Anterior cingulate cortex (tissue), 58 donors: ENCODE measurements at places on chromosomes 13 and 19.

DNA sequence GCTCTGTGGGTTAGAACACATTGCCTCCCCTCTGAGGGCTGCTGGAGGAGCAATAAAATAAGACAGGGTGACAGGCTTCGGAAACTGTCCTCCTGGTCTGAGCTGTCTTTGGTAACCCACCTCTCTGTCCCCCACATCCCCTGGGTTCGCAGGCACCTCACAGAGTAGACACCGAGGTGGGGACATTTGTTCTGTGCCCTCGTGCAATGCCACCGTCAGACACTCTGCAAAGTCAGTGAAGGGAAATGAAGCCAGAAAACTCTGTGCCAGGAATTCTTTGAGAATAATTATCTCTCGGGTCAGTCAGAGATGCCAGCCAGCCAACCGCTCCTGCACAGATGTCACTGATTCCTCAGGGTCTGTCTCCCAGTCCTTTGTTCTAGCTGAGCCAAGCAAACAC is 493.6 kb downstream of the FOXO1 start:
- no peak for DNase-seq

DNA sequence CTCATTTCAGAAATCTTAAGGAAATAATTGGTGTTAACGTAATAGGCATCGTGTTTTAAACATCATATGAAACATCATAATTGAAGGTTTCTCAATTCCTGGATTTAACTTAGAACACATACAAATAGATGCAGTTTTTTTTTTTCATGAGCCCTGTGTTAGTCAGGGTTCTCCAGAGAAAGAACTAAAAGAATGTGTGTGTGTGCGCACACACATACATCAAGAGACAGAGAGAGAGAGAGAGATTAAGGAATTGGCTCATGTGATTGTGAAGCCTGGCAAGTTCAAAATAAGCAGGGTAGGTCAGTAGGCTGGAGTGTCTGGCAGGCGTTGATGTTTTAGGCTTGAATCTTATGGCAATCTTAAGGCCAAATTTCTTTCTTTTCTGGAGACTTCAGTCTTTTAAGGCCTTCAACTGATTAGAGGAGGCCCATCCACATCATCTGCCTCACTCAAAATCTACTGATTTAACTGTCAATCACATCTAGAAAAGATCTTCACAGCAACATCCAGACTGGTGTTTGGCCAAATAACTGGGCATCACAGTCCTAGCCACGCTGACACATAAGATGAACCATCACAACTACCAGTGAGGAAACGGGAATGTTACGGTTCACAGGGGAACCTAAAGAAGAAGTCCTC is 25.2 kb downstream of the SPATA13 start:
- DNase-seq, result no peak

DNA sequence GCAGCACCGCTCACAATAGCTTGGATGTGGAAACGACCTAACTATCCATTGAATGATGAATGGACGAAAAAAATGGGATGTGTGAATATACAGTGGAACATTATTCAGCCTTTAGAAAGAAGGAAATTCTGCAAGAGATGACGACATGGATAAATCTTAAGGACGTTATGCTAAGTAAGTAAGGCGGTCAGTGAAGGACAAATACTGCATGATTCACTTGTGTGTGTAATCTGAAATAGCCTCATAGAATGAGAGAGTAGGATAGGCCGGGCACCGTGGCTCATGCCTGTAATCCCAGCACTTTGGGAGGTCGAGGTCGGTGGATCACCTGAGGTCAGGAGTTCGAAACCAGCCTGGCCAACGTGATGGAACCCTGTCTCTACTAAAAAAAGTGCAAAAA is 25.4 kb upstream of the ZNF766 start:
- DNase-seq, result no peak

DNA sequence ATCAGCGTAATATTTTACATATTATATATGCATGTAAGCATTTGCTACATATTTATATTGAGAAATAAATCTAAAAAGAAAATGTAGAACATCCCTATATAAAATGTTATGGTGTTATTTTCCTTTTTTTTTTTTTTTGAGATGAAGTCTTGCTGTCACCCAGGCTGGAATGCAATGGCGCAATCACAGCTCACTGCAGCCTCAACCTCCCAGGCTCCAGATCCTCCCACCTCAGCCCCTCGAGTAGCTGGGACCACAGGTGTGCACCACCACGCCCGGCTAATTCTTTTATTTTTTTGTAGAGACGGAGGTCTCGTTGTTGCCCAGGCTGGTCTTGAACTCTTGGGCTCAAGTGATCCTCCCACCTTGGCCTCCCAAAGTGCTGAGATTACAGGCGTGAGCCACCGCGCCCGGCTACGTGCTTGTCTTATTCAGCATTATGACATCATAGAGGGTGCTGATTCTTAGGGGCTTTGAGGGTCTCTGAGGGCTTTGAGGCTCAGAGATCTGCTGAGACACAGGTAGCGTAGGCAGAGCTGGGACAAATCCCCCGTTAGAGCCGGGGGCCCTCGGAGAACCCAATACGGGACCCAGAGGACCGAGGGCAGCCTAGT is 101.9 kb downstream of the GADD45B start:
- no peak for DNase-seq

DNA sequence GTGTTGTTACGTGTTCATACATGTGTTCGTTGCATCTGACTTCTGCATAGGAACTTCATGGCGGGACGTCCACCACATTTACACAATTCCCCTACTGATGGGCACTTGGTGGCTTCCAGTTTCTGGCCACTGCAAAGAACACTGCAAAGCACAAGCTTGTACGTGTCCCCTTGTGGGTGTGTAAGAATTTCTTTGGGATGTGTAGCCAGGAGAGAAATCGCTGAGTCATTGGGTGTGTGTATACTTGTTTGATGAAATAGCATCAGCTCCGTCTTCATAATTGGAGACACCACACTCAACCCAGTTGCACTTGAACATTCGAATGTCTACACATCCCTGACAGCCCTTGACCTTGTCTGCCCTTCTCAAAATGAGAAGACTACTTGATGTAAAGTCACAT is 19.2 kb downstream of the KLK5 start:
- no peak for DNase-seq

GRCh38 chr13:76523740-76524340 is 362.4 kb downstream of the KCTD12 start:
- DNase-seq, result no peak

GRCh38 chr19:2665103-2665502 is 37.4 kb downstream of the GNG7 start:
- no peak for DNase-seq

GRCh38 chr13:61086087-61086486 is 329.6 kb downstream of the PCDH20 start:
- no peak for DNase-seq

DNA sequence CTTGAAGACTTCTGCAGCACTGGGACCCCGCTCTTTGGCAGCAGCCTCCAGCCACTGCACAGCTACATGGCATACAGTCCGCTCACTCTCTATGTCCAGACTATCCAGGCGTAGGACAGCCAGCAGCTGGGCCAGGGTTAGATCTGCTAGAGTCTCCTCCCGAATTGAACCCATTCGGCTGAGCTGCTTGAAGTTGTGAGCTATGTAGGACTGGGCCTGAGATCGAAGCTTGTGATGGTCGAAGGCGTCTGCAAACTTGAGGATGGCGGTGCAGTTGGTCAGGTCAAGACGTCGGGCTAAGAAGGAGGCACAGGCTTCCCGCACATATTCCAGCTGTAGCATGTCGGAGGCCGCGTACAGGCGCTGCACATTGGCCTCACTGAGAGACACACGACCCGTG is 900 bp downstream of the KBTBD7 start:
- no peak for DNase-seq

- no peak for DNase-seq
Measured at GRCh38 chr19:38017401-38018151, 110.6 kb downstream of the SIPA1L3 start.

DNA sequence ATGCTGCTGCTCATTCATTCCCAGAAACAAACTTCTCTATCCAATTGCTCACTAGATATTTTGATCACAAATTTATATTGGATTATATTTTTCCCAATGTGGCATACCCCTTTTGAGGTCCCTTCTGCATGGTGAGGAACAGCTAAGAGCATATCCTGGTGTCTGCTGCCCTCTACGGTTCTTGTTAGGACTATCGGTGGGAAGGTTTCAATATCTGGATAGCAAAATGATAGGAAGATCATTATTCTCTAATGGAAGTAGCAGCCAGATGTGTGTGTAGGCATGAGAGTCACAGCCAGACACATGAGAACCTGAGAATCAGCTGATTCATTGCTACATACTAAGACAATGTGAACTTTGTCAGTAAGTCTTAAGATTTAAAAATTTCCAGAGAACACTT is 1422.4 kb upstream of the MIR17HG start:
- DNase-seq, result no peak

GRCh38 chr13:23350009-23350408 is 83.5 kb downstream of the SACS start:
- no peak for DNase-seq

DNA sequence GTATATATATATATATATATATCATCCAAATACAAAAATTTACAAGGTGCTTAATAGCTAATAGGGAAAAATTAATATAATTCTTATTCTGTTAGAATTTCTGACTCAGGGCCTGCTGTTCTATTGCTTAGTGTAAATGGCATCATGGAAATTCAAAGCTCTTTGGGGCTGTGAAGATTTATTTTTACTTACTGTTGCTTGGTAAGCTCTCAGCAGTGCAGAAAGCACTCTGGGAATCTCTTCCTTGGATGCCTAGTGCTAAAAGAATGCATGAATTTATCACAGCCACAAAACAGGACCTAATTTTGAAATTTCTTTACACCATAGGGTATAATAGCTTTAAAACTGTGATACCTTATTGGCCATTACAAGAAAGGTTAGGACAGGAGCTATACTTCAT is 69.3 kb upstream of the SLAIN1 start:
- DNase-seq, result no peak

DNA sequence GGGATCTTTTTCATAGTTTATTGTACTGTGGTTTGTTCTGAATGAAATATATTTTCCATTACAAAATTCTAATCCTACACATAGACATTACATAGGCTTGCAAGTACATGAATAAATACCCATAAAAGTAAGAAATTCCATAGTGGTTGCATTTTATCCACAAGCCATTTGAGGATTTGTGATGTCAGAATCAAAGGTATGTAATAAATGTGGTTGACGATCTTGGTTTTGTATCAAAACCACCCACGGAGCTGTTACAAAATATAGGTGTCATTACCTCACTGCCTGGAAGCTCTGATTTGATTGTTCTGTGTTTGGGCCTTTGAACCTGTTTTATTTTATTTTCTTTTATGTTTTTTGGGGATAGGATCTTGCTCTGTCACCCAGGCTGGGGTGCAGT is 125.1 kb downstream of the NALCN start:
- no peak for DNase-seq

GRCh38 chr19:51368366-51369282 is at the start of gene CLDND2:
Gene CLDND2, minus strand, starts transcription at chr19:51369003. Its CDS starts 426 bp downstream, at chr19:51368577.
- no peak for DNase-seq

DNA sequence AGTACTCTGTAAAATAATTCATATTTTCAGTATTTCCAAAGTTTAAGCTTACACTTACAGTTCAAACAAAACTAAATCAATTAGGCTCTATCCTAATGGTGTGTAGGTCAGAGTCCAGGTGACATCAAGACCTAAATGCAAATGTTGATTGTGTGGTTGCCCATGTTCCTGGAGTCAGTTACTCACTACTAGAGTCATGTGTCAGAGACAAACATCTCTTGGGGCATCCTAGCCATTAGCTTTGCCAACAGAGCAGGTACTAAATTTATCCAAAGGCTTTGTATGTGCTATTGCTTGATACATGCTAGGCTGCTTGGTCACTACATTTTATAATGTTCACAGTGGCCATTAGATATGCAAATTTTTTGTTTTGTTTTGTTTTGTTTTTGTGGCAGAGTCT is 11.7 kb downstream of the SPRY2 start:
- no peak for DNase-seq

GRCh38 chr13:35736876-35737275 is 260.4 kb upstream of the MAB21L1 start:
- no peak for DNase-seq

GRCh38 chr13:79492313-79492798 is 11.4 kb downstream of the NDFIP2 start:
- no peak for DNase-seq

DNA sequence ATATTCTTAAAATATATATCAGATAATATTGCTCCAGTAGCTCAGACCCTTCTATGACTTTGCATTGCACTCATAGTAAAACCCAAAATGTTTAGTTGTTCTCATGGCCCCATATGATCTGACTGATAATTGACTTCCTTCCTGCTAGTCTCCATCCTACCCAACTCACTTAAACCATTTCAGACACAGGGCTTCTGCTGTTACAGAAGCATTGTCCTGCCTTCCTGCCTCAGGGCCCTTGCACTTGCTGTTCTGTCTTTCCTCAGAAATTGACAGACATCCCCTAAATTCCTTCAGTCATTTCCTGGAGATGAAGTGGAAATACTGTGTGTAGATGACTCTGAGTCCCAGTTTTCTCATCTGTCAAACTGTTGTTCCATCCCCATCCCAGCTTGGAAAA is 19.7 kb downstream of the FBXL12 start:
- DNase-seq, result no peak

- DNase-seq, result no peak
Measured at GRCh38 chr19:51166846-51167490, 24.9 kb downstream of the SIGLEC7 start.

- DNase-seq, result no peak
Measured at GRCh38 chr13:62173958-62174357, 758.3 kb upstream of the PCDH20 start.

DNA sequence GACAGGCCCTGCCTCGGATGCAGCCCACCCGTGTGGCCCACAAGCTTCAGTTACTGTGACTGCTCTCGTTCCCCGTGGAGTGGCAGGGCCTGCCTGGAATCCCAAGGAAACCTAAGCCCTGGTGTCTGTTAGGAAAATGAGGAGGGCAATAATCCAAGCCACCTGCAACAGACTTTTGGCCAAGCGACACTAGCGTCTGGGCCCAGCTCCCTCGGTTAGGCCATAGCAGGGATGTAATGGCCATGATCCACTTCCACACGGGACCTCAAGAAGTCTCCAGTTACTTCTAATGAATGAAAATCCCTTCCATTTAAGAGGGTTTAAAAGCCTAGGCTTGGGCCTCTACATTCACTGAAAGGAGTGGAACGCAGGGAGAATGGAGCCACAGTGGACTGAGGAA is 8.9 kb downstream of the ZC3H4 start:
- DNase-seq, result no peak

GRCh38 chr13:99601535-99601934 is 100.3 kb downstream of the TM9SF2 start:
- no peak for DNase-seq
